Endothelial cell of umbilical vein (primary cell): ENCODE measurements at places on chromosomes 5 and 9. TPM values are rescaled to one million over a fixed set of nuclear protein-coding genes. Genes with fewer than 3 reads are reported as not detected.

- H3K4me1 ChIP-seq = no peaks in the 10 kb centered on the region
- no peak for DNase-seq
- no peaks in the 10 kb centered on the region for H3K36me3 ChIP-seq
- H3K27me3 ChIP-seq = no peaks in the 10 kb centered on the region
Measured at GRCh38 chr9:14911046-14911445, 818 bp upstream of the FREM1 start.

DNA sequence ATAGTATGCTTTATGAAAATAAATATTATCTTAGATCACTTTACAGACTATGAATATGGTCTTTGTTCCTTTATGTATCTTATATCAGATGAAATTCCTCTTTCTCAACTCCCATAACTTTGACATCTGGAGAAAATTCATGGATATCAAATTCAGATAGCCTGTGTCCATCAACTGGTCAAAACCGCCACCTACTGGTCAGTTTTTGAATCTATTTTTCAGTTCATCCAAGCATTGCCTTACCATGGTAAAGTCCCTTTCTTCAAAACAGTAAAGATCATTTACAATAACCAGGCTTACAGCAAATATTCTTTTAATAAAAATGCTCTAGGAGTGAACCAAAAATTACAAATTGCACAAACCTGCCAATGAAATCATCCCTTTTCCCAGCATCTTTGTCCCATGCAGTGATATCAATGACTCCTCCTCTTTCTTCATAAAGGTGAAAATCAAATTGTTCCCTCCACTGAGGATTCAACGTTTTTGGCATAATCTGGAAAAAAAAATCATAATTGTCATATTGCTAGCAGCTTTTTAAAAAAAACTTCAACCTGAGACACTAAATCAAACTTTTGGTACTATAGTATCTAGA lies 290.5 kb downstream of the SLF1 start:
- H3K4me1 ChIP-seq = no peaks in the 10 kb centered on the region
- no peak overlapping the region for H3K27ac ChIP-seq
- H3K4me3 ChIP-seq = no peak overlapping the region

DNA sequence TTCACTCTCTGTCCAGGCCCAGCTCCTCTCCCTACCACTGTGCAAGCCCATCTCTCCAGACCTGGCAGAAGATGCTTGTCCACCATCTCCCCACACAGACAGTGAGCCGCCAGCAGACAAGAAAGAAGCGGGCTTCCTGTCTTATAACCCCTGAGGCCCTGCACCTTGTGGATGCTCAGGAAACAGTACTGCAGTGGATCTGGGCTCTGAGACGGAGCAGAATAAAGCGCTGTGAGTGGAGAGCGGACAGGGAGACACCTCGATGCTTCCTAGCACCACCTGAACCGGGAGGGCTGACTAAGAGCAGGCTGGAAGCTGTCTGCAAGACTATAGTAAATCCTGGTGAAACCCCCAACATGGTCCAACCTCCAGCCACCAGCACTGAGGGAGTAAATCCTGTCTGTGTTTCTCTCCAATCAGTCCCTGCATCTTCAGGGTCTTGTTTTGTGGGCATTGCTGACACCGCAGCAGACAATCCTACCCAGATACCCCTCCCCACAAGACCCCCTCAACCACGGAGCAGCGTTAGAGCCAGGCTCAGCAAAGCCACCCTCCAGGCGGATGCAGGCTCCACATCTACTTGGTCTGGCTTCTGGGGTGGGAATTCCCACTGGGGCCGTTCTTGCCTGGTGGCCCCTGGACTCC lies 18.7 kb downstream of the ORM2 start:
- H3K4me3 ChIP-seq = no peak overlapping the region
- H3K4me1 ChIP-seq = no peaks in the 10 kb centered on the region

- H3K36me3 ChIP-seq = no peaks in the 10 kb centered on the region
- no peaks in the 10 kb centered on the region for H3K4me1 ChIP-seq
- peaks cover 11% of the 10 kb centered on the region for H3K27me3 ChIP-seq
- DNase-seq = no peak
- H3K4me3 ChIP-seq = no peak overlapping the region
- H3K27ac ChIP-seq = no peak overlapping the region
Measured at GRCh38 chr5:51392689-51393199, 9.5 kb downstream of the ISL1 start.

DNA sequence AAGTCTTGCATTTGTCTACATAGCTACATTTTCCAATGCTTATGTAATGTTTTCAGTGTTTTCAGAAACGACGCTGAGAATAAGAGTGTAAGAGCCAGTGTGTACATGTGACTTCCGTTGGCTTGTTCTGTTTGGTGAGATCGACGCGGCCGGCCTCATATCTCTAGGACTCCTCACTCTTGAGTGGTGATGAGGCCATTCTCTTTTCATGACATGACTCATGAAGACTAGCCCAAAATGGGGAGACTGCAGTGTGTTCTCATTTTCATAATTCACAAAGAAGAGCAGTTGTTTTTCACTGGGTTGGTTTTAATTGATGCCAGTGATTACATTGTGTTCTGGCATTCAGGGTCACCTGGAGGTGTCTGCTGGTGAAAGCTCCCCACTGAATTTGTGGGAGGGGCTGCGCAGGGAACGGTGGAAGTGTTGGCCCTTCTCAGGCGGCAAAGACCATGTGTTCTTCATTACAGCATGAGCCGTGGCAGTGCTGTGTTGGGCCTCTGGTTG lies 131.5 kb upstream of the OTULINL start:
- peaks cover 7% of the 10 kb centered on the region for H3K36me3 ChIP-seq
- H3K27me3 ChIP-seq = no peaks in the 10 kb centered on the region
- peak; percentile 88 for DNase-seq
- peak overlapping the region; percentile 84 for H3K27ac ChIP-seq

DNA sequence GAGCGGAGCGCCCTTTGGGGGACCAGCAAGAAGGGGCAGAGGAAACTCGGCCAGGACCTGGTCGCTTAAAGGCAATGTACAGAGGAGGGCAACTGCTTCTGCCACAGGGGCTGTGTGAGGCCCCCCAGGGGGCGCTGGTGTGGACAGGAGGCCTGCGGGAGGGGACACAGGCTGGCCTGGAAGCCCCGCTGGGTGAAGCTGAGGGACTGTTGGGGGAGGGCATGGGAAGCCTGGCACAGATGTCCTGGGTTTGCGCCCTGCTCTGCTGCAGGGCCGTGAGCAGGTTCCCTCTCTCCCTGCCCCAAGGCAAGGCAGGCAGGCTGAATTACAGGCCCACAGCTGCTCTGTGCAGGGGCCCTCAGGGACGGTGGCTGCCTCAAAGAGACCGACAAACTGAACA lies 5.4 kb downstream of the MED22 start:
- no peak for DNase-seq
- no peak overlapping the region for H3K4me3 ChIP-seq
- H3K36me3 ChIP-seq = peaks cover 45% of the 10 kb centered on the region

GRCh38 chr9:135281791-135282737 lies 194.6 kb downstream of the OLFM1 start:
- no peaks in the 10 kb centered on the region for H3K4me1 ChIP-seq
- no peak overlapping the region for H3K27ac ChIP-seq
- H3K4me3 ChIP-seq = no peak overlapping the region
- no peaks in the 10 kb centered on the region for H3K27me3 ChIP-seq
- no peak for DNase-seq

DNA sequence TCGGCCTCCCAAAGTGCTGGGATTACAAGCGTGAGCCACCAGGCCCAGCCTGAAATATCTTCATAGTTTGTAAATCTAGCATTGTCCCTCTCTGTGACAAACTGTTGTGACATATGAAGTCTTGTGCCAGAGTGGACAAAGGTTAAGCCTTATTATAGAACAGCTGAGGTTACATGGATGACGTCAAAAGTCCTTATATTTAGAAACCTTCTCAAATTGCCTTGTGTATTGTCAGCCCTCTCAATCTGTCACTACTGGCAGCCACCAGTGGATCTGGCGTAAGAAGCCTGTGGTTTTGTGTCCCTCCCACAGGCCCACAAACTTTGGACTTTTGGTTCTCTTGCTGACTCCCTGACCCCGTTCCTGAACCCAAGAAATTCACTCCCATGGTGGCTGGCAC lies 79.4 kb upstream of the CCDC112 start:
- no peak for DNase-seq
- H3K4me1 ChIP-seq = peaks cover 3% of the 10 kb centered on the region
- no peak overlapping the region for H3K4me3 ChIP-seq
- no peaks in the 10 kb centered on the region for H3K27me3 ChIP-seq
- no peaks in the 10 kb centered on the region for H3K36me3 ChIP-seq

GRCh38 chr9:118269623-118270022 lies 565.4 kb downstream of the TLR4 start:
- DNase-seq = no peak
- no peak overlapping the region for H3K27ac ChIP-seq
- no peak overlapping the region for H3K4me3 ChIP-seq

GRCh38 chr5:62778316-62779009 lies 199.8 kb downstream of the LRRC70 start:
- H3K27me3 ChIP-seq = no peaks in the 10 kb centered on the region
- no peak for DNase-seq
- no peak overlapping the region for H3K4me3 ChIP-seq
- H3K4me1 ChIP-seq = no peaks in the 10 kb centered on the region
- H3K36me3 ChIP-seq = no peaks in the 10 kb centered on the region

DNA sequence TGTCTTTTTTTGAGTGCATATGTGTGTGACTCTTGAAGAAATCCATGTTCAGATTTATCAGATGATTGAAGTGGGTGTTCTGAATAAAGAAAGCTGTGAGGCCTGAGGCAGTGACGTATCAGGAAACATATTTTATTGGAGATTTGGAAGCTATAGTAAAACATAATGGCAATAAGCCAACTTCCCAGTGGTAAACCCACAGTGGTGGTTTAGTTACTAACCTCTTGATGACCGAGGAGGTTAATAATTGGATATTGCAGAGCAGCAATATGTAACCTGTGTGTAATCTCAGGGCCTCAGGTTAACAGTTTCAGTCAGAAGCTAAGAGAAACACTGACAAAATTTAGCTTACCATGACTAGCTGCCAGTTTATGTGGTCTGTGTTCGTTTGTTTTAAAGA lies 6.9 kb downstream of the RGMB start:
- H3K27ac ChIP-seq = no peak overlapping the region
- peaks cover 16% of the 10 kb centered on the region for H3K4me1 ChIP-seq
- no peak for DNase-seq
- no peaks in the 10 kb centered on the region for H3K27me3 ChIP-seq
- no peak overlapping the region for H3K4me3 ChIP-seq

DNA sequence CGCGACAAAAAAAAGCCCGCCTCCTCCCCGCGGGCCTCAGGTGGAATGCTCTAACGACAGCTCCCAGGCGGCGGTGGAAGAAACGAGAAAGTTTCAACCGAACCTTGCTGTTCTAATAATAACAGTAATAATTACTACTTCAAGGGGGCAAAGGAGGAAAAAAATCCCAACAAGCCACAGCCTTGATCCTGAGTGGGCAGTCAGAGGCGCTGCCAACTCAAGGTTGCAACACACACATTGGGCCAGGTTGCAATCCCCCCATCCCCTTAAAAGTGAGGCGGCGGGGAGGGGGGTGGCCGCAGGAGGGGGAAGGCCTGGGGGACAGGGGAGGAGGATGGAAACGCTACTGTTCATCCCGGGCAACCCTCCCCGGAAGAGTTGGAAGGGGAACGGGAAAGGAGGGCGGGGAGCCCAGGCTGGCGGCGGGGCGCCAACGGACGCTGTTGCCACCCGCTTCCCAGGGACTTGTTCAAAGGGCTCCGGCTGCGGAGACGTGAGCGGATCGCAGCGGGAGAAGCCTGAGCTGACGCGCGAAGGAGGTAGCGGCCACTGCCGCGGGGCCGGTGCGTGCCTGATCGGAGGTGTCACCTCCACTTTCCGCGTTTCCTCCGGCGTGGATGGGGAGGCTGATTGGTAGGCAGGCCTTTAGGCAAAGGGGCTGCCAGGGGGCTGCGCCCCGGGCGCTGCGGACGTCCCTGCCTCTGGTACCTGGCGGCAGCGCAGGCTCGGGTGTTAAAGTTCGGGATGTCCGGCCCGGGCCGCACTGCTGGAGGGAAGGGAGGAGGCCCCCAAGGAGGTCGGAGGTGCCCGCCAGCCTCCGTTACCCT lies 647 bp downstream of the SMARCA2 start:
- H3K27ac ChIP-seq = peak overlapping the region; percentile 49
- peak overlapping the region; percentile 63 for H3K4me3 ChIP-seq
- peaks cover 21% of the 10 kb centered on the region for H3K4me1 ChIP-seq
- DNase-seq = peak; percentile 54
- no peaks in the 10 kb centered on the region for H3K36me3 ChIP-seq

GRCh38 chr5:143537056-143537455 lies 133.6 kb upstream of the NR3C1 start:
- no peaks in the 10 kb centered on the region for H3K36me3 ChIP-seq
- no peak for DNase-seq
- H3K4me1 ChIP-seq = no peaks in the 10 kb centered on the region
- H3K27ac ChIP-seq = no peak overlapping the region
- no peaks in the 10 kb centered on the region for H3K27me3 ChIP-seq

GRCh38 chr5:22542340-22542739 lies 310.8 kb downstream of the CDH12 start:
- DNase-seq = no peak
- no peak overlapping the region for H3K4me3 ChIP-seq
- H3K27me3 ChIP-seq = no peaks in the 10 kb centered on the region
- H3K27ac ChIP-seq = no peak overlapping the region

GRCh38 chr9:24132244-24132643 lies 306.2 kb upstream of the ELAVL2 start:
- no peak overlapping the region for H3K4me3 ChIP-seq
- no peaks in the 10 kb centered on the region for H3K36me3 ChIP-seq
- no peak for DNase-seq
- no peak overlapping the region for H3K27ac ChIP-seq
- no peaks in the 10 kb centered on the region for H3K4me1 ChIP-seq

DNA sequence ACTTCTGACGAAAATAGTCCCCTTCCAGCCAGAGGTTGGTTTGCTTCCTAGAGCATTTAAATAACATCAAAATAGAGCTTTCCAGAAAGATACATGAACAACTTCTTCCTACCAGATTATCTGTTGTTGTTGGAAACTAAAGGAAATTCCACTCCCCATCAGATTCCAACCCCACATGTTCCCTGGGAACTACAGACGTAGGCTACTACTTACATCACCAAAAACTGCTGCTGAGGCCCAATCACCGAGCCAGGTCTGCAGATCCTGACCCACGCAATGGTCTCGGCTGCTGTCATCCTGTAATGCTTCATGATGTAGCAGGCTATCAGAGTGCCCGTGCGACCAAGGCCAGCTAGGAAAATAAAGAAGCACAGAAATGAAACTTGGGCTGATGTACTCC lies 73.4 kb downstream of the HABP4 start:
- H3K27me3 ChIP-seq = peaks cover 2% of the 10 kb centered on the region
- no peaks in the 10 kb centered on the region for H3K36me3 ChIP-seq
- no peak for DNase-seq
- H3K4me3 ChIP-seq = no peak overlapping the region

Gene CARD9
- total RNA-seq = 0.16 and 0.71 TPM in 2 replicates

Gene FTMT
- total RNA-seq = not detected in 2 replicates

Gene ASPN
- total RNA-seq = not detected in 2 replicates

Gene TNC
- 0.29 TPM in 1 of 2 replicates, not detected in the other for total RNA-seq

Gene PCDHB8
- 0.53 TPM in 1 of 2 replicates, not detected in the other for total RNA-seq

Gene CNTNAP3
- total RNA-seq = 19.4 and 24.7 TPM in 2 replicates

Gene SRA1
- total RNA-seq = 19.7 and 29.7 TPM in 2 replicates

Gene FCN2
- not detected in 2 replicates for total RNA-seq

Gene OBP2B
- total RNA-seq = not detected in 2 replicates

Gene THOC3
- total RNA-seq = 35.0 and 66.3 TPM in 2 replicates

Gene TBC1D2
- total RNA-seq = 3.4 and 3.6 TPM in 2 replicates

Gene TSLP
- total RNA-seq = not detected in 2 replicates

Gene DEPDC1B
- total RNA-seq = 14.2 and 18.7 TPM in 2 replicates
